ENCODE measurements at places on chromosomes 11 and 22.

GRCh38 chr22:22894740-22895731, 7.4 kb downstream of the IGLL5 start:
- DNase-seq, result no peak

- DNase-seq, result no peak
Observed at GRCh38 chr22:35274154-35274871, 17.0 kb downstream of the HMGXB4 start.

- DNase-seq, result no peak
Observed at GRCh38 chr11:36019722-36020121, 75.9 kb downstream of the LDLRAD3 start.

DNA sequence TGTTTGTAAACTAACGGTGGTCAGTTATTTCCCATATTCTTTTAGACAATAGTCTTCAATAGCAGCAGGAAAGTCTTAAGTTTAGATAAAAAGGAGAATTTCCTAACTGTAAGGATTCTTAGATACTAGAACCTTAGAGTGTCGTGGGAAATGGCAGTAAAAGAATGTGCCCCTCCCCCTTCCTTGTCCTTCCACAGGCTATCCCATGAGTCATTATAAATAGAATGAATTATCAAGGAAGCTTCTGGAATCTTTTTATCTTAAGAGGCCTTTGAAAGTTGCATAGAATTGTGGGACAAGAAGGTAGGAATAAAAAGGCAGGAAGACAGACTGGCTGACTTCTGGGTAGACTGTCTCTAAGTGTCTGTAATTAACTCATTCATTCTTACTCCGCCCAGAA, 165.2 kb upstream of the TBCEL start:
- no peak for DNase-seq

GRCh38 chr11:45082744-45083543, 63.5 kb upstream of the PRDM11 start:
- no peak for DNase-seq

DNA sequence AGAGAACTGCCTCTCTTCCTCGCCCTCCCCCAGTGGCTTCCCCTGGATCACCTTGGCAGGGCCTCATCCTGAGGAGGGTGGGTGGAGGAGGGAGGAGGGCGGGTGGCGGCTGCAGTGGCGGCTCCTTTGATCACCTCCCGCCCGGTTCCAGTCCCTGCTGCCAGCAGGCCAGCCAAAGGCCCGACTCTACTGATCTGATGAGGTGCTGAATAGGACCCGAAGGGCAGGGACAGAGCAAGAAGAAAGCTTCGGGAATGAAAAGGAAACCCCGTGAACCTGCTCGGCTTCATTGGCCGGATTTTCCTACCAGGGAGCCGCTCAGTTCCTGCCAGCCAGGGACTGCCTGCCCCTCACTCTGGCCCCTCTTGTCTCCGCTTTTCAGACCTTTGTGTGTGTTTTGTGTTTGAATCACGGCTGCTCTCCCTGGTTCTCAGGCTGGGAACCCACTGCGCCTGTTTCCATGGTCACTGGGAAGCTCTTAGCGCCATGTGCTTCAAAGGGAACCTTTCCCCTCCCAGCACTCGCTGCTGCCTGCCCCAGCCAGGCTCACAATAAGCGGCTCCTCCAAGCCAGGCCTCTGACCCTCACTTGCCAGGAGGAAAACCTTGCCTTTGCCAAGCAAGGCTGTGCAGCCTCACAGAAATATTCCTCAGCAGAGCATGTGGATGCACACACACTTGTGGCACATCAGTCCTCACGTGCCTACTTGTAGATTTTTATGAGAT, 56.8 kb downstream of the C22orf31 start:
- no peak for DNase-seq

GRCh38 chr11:45216031-45216430, 69.6 kb downstream of the PRDM11 start:
- DNase-seq, result no peak

GRCh38 chr11:63510360-63511047, 4.6 kb downstream of the LGALS12 start:
- DNase-seq, result peak; percentile 17

GRCh38 chr11:46668480-46669085, 31.8 kb downstream of the ARHGAP1 start:
- no peak for DNase-seq

GRCh38 chr11:83051760-83052671, 19.7 kb downstream of the RAB30 start:
- no peak for DNase-seq

DNA sequence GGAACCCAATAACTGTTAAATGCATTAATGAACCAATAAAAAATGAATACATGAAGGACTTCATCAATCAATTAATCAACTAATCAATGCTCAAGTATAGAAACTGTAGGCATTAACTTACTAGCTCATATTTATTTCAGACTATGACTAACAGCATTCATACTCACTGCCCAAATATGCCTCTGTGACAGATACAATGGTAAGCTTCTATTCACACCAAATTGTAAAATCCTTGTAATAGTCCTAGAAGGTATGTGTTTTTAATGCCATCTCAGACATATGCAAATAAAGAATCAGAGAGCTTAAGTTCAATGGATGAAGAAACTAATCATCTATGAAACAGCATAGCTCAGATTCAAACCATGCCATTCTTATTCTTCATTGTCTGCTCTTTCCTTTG, 1253.6 kb upstream of the TENM4 start:
- no peak for DNase-seq

DNA sequence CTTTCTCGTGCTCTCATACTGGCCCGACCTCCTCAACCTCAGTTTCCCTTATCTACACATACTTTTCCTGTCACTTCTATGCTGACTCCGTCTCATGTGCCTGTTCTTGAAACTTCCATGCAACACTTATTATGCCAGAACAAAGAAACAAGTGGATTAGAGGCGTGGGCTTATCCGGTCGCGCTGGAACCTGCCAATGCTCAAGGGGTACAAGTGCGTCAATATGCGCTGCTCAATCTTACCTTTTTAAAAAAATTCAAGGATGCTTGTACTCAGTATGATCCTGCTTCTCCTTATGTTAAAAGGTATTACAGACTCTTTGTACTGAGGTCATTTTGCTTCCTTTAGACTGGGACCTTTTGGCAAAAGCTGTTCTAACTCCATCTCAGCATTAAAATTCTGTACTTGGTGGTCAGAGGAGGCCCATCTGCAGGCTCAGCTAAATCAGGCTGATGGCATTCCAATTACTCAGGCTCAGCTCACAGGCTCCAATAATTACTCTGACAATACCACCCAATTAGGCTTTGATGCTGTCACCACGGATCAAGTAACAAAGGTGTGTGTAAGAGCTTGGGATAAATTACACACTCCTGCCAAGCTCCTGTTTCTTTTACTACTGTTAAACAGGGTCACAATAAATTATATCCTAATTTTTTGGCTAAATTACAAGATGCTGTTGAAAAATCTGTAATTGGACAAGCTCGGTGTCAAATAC, 26.3 kb upstream of the ALDH3B2 start:
- DNase-seq, result no peak

DNA sequence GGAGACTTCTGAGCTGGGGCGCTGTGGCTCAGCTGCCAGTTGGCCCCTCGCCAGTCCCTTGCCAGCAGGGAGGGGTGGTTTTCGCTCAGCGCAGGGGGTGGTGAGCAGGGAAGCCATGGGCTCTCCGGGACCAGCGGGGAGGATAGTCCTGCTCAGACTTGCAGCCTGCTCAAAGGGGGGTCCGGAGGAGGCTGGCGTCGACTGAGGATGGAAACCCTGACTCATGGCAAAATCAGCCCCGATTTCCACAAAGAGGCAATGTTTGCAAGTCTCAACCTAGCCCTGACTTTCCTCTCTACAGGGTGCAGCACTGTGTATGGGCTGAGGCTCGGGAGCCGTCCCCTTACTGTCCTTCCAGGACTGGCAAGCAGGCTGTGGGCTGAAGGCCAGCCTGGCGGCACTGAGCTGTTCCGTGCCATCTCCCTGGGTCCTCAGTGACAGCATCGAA, 35.1 kb downstream of the FBLN1 start:
- DNase-seq, result no peak

DNA sequence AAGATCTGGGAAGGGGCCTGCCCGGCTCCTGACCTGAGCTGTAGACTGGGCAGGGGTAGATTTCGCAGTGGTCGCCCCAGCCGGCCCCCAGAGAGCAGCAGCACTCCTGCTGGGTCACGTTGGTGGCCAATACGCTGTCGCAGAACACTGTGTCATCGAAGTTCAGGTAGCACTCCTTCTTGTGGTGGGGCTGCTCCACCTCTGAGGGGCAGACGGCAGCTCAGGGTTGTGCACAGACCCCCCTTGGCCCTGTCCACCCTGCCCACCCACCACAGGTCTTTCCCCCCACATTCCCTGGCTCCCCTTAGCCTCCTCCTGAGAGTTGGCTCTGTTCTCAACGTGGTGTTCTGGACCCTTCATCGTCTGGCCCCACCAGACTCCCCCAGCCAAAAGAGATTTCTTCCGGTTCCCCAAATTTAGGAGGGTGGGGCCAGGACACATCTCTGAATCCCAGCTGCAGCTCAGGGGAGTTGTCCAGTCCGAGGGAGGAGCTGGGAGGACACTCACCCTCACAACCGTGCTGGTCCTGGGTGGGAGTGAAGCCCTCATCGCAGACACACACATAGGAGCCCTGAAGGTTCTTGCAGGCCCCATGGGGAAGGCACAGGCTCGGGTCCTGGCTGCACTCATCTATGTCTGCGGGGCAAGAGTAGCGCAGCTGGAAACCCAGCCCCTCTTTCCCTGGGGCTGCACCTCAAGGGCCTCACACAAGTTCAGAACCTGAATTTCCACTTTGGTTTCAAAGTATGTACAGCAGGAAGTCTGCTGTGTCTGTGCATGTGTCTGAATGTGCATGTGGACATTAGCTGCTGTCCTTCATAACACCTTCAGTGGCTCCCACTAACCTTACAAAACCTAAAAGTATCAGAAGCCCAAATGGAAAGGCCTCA, 16.5 kb downstream of the SCYL1 start:
- no peak for DNase-seq

DNA sequence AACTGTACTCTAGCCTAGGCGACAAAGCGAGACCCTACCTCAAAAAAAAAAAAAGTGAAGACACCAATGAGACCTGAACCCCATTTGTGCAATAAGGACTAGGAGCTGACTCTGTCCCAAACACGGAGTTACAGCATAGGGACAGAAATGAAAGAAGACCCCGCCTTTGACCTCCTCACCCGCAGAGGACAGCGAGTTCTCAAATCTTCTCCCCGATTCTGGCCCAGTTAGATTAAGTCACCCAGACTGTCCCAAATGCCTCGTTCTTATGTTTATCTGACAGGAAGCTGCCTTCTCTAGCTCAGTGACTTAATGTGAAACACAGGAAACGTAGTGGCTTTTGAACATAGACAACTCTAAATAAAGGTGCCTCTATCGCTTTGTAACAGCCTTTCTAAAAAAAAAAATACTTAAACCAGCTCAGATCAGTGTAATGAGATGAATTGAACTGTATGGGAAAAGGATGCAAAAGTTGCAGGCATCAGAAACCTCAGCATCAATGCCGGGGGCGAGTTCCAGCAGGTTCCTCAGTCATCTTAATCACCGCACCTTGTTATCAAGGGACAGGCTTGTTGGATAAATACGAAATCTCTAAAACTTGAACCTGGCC, 10.6 kb downstream of the MYH9 start:
- DNase-seq, result peak; percentile 77

GRCh38 chr11:120079750-120080610, 57.9 kb downstream of the TRIM29 start:
- no peak for DNase-seq

GRCh38 chr22:46377525-46378425, 42.3 kb downstream of the TRMU start:
- no peak for DNase-seq

DNA sequence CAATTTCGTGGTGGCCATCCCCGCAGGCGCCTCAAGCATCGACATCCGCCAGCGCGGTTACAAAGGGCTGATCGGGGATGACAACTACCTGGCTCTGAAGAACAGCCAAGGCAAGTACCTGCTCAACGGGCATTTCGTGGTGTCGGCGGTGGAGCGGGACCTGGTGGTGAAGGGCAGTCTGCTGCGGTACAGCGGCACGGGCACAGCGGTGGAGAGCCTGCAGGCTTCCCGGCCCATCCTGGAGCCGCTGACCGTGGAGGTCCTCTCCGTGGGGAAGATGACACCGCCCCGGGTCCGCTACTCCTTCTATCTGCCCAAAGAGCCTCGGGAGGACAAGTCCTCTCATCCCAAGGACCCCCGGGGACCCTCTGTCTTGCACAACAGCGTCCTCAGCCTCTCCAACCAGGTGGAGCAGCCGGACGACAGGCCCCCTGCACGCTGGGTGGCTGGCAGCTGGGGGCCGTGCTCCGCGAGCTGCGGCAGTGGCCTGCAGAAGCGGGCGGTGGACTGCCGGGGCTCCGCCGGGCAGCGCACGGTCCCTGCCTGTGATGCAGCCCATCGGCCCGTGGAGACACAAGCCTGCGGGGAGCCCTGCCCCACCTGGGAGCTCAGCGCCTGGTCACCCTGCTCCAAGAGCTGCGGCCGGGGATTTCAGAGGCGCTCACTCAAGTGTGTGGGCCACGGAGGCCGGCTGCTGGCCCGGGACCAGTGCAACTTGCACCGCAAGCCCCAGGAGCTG, 24.8 kb downstream of the ADAMTS15 start:
- peak; percentile 24 for DNase-seq

DNA sequence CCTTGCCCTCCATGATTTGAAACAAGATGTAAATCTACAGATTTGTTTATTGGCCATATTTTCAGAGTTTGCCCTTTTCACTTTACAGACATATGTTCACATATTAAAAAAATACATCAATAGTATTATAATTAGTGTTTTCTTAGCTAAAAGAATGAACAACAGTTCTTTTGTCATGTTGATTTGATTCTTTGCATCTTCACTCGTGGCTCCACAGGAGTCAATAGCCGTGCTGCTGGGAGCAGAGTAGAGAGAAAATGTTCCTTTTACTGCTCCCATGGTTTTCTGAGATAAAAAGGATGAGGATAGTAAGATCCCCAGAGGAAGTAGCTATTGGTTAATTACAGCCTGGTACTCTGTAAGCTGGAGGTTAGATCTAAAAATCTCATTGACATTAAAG, 151.2 kb downstream of the PGR start:
- no peak for DNase-seq

DNA sequence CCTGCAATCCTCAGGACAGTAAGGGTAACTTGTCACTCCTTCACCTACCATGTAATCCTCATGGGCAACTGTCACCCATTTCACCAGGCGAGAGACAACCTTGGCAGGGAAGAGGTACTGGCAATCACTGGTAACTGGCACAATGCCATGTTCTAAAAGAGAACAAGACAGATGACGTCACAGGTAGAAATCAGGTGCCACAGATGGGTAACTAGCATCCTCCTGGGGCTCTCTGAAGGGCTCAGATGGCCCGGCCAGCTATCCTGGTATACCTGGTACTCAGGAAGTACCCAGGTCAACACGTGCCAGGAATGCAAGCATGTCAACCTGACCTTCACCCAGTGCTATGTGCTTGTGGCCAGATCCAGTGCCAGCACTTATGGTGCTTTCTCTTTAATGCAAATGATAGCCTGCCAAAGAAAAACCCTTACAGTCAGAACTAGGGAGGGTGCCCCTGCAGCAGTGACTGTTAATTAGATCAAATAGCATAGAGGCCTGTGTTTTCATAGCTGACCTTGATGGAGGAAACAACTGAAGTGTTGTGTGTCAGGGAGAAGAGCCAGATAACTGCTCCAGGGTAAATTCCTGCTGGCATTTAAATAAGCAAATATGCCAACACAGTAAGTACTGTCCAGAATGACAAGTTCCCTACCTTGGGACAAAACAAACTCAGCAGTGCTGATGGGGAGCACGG, 36.2 kb downstream of the THOC5 start:
- DNase-seq, result no peak

Data from GM13976 (cell line).